T-helper 1 cell (primary cell): ENCODE measurements at places on chromosomes 2 and 18.

DNA sequence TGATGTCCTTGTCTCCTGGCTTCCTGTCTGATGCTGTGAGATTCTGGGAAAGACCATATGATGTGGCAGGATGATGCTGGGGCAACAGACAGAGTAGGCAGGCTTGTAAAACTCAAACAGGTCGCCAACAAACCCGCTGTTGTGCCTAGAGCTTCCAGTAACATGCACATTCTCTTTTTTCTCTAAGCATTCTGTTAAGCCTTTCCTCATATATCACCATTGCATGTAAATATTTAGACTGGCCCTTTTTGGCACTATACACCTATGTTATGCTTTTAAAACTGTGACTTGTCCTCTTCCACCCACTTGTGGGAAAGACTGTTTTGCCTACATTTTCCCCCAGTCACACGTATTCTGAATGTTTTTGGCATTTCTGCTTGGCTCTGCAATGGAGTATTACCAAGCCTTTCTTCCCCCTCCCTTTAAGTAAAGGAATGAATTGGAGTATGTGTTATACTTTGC lies 250.4 kb upstream of the TANK start:
- no peak for DNase-seq

DNA sequence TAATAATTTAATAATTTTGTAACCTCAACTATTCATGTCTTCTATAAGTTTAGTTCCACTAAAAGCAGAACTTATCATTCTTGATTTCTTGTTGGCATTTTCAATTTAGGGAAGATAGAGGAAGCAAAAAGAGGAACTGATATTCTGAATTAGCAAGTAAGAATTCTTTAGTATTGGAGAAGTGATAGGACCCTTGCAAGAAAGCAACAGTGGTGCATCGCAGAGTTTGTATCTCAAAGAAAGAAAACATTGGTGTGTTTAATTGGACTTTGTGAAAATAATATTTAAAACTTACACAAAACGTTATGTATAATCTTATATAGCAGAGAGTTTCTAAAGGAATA lies 36.5 kb upstream of the TNFRSF11A start:
- DNase-seq, result no peak

- no peak for DNase-seq
Measured at GRCh38 chr2:40371525-40372282, 80.2 kb downstream of the SLC8A1 start.

GRCh38 chr2:168640039-168640438 lies 162.4 kb upstream of the NOSTRIN start:
- DNase-seq, result no peak

GRCh38 chr2:128442891-128443302 lies 124.2 kb upstream of the HS6ST1 start:
- DNase-seq, result no peak

DNA sequence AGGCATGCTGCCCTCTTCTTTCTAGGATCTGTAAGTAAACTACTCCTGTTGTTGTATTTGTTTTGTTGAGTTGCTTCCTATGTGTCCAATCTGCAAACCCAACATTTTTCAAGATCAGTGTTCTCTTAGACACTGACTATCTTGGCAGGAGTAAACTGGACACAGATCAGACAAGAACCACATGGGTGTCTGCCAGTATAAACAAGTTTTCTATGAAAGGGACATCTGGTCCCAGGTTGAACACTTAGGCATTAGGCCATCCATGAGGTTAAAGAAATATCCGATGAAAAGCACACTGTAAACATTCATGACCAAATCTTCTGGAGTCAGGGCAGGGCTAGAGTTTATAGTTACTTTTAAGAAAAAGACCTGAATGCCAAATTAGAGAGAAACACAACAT lies 441.8 kb downstream of the NYAP2 start:
- DNase-seq, result no peak

- no peak for DNase-seq
Measured at GRCh38 chr2:147689220-147689909, 155.5 kb upstream of the ACVR2A start.
